ENCODE measurements at places on chromosomes 3 and 15.

DNA sequence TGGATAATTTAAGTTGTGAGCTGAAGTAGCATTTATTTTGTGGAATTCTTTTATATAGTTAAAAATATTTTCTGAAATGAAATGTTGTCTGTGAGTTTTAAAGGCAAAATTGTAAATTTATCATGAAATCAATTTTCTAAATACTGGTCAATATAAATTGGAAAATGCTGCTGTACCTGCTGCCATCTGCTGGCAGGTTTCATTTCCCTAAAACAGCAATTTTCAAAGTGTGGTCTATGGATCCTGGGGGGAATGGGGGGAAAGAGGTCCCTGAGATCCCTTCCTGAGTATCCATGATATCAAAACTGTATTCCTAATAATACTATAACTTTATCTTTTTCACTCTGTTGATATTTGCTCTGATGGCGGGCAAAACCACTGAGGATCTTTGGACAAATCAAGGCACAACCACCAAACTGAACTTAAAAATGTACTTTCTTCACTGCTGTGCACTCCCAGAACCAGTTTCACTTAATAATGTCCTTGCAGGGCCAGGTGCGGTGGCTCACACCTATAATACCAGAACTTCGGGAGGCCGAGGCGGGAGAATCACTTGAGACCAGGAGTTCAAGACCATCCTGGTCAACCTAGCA, 17.2 kb upstream of the CCR4 start:
- no peak for DNase-seq

DNA sequence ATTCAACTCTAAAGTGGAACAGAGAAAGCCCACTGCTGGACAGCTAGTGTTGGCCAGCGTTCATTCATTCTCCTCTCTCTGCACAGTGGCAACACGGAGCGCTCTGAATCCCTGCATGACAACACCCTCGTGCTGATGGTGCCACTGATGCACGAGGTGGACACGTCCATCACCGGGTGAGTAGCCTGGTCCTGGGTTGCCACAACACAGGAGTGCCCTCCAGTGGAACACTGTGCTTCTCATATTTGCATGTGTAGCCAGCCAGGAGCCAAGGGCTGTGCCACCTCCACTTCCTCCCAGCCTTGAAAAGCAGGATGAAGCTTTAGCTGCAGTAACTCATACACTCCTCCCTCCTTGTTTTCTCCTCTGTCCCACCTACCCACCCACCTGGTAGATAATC, 120.0 kb upstream of the CTDSPL start:
- DNase-seq: no peak

- no peak for DNase-seq
These were observed 835.8 kb upstream of the ALCAM start for GRCh38 chr3:104530934-104531333.

DNA sequence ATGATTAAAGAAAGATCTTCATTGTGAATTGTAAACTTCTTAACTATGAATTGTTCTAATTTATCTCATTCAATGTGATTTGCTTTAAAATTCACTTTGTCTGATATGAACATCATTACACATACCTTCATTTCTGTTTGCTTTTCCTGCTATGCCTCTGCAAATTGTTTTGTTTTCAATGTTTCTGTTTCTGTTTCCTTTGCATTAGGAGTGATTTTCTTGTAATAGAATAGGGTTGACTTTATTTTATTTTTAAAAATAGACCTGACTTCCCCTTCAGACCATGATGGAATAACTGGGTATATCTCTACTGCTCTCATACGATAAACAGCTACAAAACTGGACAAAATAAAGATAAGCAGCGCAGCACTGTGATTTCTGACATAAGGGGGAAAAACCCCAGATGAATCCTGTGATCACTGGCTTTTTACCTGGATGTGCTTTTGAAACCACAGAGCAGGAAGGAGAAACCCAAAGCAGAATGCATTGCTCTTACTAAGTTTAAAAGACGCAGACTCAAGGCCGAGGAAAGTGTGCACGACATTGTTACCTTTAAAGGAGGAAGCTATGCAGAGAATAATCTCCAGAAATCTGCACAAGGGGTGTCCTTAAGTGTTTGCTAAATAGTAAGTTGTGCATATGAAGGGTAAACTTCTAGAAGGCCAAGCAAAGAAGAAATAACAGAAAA, 420.2 kb downstream of the TBC1D5 start:
- no peak for DNase-seq

- DNase-seq: no peak
These were observed 50.2 kb downstream of the HHLA2 start for GRCh38 chr3:108346301-108347227.

DNA sequence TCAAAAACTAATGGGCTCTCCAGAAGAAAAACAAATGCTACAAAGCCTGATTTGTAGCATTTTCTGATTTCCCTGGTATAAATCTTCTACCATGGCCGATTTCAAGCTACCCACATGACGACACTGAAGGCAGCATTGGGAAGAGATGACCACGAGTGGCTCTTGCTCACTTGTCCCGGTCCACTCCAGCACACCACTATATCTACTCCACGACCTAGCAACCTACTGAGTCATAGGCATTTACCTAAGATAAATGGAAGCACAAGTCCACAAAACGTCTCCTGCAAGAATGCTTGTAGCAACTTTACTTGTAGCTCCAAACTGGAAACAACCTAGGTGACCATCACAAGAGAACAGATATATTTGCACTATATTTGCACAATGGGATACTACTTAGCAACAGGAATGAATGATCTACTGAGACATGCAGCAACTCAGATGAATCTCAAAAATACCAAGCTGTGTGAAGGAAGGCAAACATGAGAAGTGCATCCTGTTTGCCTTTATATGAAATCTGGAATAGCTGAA, 60.8 kb upstream of the HES1 start:
- no peak for DNase-seq

All from CD4-positive, CD25-positive, alpha-beta regulatory T cell (primary cell).